Activated CD4-positive, alpha-beta T cell treated with anti-CD3 and anti-CD28 coated beads for 24 hours (primary cell): ENCODE measurements at places on chromosomes 7 and 10.

DNA sequence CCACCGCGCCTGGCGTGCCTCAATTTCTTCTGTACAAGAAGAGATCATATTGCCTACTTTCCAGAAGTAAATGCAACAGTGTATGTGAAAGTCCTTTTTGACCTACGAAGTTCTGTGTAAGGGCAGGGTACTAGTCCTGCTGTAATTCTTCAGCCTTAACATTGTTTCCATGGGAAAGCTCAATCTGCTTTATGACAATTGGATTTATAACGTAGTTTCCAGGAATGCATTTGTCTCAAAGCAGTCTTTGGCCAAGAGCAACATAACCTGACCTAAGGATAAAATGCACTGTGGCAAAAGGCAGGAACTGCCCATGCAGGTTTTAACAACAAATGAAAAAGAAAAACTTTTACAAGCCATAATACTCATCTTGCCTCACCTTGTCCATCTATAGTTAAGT, 108.1 kb upstream of the PODXL start:
- DNase-seq: no peak

- no peak for DNase-seq
Measured at GRCh38 chr10:30190577-30191552, 131.5 kb upstream of the JCAD start.

DNA sequence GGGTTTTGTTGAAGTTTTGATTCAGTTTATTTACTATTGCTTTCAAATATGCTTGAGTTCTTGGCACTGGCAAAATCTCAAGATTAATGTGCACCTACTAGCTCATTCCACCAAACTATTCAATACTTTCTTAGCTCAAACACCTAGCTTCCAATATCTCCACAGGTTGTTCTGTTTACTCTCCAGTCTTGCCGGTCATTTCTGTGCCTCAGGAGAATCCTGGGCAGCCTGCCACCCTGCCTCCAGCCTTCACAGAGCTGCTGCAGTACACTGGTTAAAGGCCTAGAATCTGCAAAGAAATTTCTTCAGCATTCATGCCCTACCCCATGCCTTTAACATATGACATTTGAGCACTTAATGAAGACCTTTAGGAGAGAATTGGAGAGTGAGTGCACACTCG, 4.0 kb upstream of the TMEM106B start:
- DNase-seq: no peak

GRCh38 chr7:148935451-148935850, 51.4 kb upstream of the EZH2 start:
- DNase-seq: no peak

DNA sequence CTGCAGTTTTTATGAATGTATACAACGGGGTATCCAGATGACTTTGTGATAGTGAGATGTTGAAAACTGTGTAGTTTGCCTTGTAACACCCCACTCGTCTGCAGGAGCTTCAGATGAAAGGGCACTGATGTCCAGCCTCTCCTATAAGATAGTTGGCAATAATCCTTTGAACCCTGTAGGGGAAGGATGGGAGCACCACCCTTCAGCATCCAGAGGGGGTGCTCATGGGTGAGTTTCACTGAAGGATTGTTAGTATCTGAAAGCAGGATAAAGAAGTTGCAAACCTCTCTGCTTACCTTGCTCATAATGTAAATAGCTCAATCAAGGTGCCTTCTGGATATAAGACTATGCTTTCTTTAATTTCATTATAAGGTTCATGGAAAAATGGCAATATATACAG, 201.5 kb downstream of the TMEM178B start:
- DNase-seq: no peak

- DNase-seq: no peak
Measured at GRCh38 chr7:125112850-125113249, 183.2 kb upstream of the POT1 start.

DNA sequence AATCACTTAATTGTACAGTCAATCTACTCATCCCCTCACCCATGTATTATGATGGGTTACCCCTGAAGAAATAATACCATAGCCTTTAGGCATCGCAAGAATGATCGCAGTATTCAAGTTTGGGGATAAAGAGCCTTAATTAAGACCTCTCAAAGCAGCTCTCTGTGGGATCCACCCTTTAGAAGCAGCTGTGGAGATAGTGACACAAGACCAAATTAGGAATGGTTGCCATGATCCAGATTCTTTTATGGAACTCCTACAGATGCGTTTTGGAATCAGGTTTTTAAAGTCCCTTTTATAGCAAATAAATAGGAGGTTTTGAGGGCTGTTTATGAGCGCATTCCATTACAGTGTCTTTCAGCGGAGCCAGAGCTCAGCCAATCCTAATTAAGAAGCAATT, 12.2 kb downstream of the TES start:
- DNase-seq: no peak

DNA sequence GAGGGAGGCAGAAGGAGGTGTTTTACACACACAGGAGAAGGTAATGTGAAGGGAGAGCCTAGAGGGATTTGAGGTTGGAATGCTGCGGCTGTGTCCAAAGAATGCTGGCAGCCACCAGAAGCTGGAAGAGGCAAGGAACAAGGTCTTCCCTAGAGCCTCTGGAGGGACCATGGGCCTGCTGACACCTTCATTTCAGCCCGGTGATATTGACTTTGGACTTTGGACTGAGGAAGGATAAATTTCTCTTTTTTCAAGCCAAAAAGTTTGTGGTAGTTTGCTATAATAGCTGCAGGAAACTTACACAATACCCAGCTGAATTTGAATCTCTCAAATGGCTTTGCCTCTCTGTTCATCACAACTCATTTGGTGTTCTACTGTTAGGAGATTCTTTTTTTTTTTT, 34.6 kb downstream of the UBN2 start:
- DNase-seq: no peak

- no peak for DNase-seq
Measured at GRCh38 chr10:79193694-79194382, 125.1 kb downstream of the ZMIZ1 start.

DNA sequence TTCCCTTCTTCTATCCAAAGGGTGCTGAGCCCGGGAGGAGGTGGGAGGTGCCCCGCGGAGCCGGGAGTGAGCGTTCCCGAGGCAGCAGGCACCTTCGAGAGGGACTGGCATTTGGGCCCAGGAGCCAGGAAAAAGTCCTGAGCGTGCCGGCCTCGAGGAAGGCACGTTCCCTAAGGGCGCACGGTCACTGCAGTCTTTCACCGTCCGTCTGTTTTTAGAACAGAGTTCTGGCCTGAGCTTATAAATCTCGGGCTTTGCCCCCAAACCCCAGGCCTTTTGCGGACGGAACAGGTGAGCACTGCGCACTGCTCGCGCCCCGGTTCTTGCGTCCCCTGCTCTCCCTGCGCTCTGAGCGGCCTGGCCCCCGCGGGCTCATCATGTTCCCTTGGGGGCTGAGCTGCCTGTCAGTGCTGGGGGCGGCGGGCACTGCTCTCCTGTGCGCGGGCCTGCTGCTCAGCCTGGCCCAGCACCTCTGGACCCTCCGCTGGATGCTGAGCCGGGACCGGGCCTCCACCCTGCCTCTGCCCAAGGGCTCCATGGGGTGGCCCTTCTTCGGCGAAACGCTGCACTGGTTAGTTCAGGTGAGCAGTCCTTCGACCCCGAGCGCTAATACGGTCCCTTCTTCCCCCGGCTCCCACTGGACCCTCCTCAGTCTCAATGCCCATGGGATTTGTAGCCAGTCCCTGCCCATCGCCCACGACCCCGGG, 442 bp downstream of the CYP26C1 start:
- no peak for DNase-seq

GRCh38 chr10:119416855-119417254, 125.7 kb downstream of the RGS10 start:
- DNase-seq: peak; percentile 60

- DNase-seq: no peak
Measured at GRCh38 chr10:120369856-120370276, 87.2 kb upstream of the PLPP4 start.

DNA sequence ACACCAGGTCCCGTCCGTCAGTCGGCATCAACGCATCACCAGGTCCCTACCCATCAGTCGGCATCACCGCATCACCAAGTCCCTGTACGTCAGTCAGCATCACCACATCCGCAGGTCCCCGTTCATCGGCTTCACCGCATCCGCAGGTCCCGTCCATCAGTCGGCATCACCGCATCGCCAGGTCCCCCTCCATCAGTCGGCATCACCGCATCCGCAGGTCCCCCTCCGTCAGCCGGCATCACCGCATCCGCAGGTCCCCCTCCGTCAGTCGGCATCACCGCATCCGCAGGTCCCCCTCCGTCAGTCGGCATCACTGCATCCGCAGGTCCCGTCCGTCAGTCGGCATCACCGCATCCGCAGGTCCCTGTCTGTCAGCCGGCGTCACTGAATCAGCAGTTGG, 55.1 kb downstream of the IGF2BP3 start:
- no peak for DNase-seq

DNA sequence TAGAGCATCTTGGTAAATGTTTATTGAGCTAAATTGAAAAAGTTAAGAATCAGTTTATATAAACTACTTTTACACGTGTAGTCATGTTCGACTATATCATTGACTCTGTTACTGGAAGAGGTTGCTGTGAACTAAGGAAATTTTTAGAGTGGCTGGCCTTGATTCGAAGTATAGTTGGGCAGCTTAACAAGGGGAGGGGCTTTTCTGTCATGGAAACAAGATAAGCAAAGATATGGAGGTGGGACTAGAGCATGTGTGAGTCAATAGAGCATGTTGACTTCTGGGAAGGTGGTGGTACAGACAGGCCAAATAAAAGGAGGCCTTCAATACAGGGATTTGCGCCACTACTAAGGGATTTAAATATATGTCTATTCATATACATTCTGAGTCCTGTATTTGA, 7.6 kb downstream of the ATP5F1C start:
- DNase-seq: no peak

DNA sequence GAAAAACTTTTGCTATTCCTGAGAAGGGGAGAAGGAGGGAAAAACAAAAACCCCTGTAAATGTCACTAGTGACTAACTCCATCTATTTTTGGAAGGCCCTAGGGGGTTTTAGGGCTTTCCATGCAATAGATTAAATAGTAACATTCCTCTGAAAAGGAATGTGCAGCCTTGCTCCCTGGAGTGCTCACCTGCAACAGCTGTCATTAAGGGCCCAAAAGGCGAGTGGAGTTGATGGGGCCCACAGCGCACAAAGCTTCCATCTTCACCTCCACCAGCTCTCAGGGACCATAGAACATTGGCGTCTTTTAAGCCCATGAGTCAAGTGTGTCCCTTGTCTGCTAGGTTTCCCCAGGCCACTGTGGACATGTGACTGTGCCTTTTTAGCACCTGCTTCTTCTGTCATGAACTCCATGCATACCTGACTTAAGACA, 58.0 kb upstream of the IL6 start:
- DNase-seq: no peak

- DNase-seq: no peak
Measured at GRCh38 chr10:91210014-91210413, 10.4 kb upstream of the PCGF5 start.

GRCh38 chr10:72727130-72727529, 35.2 kb downstream of the MCU start:
- DNase-seq: no peak

GRCh38 chr10:53315709-53316108, 543.1 kb upstream of the MBL2 start:
- DNase-seq: no peak

GRCh38 chr10:99234791-99235657, 628 bp downstream of the HPSE2 start:
- no peak for DNase-seq

- DNase-seq: no peak
Measured at GRCh38 chr7:47957156-47957555, 8.9 kb upstream of the PKD1L1 start.

GRCh38 chr7:134101716-134102115, 25.4 kb upstream of the LRGUK start:
- DNase-seq: no peak

DNA sequence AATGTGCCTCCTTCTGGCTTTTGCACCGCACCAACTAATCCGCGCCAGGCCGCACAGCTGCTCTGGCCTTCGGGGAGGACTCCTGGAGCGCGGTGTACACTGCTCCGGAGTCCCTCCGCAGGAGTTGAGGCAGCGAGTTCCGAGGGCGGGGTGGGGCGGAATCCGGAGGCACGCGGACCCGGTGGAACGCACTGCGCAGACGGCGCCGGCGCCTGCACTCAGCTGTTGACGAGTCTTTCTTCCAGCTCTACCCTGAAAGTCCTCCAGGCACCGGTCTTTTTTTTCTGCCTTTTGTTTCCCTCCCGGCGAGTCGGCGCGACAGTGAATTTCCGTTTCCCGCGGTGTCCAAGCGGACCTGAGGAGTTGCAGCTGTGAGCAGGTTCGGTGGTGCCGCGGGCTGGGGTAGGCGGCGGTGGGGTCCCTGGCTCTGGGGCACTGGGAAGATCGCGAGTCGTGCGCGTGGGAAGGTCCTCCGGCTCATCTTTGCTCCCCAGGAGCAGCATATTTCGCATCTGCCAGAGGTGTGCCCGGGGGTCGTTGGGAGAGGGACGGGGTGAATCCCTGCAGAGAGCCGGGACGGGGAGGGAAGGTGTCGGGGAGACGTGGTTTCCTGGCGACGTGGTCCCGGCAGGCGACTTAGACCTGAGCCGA, 44.1 kb downstream of the SFTPD start:
- peak; percentile 48 for DNase-seq

- no peak for DNase-seq
Measured at GRCh38 chr7:51324206-51324898, 7.7 kb upstream of the COBL start.

- DNase-seq: no peak
Measured at GRCh38 chr10:29533696-29534285, 101.0 kb downstream of the SVIL start.

- no peak for DNase-seq
Measured at GRCh38 chr7:33900501-33900900, 4.8 kb upstream of the BMPER start.

- no peak for DNase-seq
Measured at GRCh38 chr10:62708569-62708968, 96.0 kb upstream of the ADO start.
